ENCODE measurements at places on chromosomes 3 and 15.

DNA sequence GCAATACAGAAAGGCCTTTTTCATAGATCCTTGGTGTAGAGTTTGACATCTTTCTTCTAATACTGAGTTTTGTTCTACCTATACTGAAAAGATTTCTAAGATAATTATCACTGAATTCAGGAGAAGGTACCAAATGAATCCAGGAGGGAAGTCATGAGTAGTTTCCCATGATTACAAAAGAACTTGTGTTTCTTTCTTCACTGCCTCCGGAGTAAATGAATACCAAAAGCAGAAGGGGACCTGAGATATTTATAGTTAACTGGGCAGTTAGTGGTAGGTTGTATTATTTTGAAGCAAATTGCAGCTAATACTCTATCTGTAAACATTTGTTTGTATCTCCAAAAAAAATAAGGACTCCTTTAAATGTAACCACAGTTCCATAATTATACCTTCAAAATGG lies 175.4 kb downstream of the SUCNR1 start:
- DNase-seq = no peak

DNA sequence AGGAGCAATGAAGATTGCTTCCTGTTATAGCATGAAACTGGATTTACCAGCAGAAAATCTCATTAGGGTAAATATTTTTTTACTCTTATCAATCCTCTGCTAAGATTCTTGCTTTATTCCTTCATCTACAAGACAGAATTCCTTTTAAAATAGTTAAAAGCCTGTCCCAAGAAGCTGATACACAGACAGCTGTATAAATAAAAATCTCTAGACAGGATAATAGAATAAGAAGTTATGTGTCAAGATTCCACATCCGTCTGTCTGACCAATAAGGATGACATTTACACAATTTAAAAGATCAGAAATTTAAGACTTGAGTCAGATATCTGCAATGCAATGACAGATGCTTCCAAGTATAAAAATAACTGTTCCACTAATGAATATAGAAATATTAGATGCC lies 57.6 kb downstream of the SSR3 start:
- no peak for DNase-seq

DNA sequence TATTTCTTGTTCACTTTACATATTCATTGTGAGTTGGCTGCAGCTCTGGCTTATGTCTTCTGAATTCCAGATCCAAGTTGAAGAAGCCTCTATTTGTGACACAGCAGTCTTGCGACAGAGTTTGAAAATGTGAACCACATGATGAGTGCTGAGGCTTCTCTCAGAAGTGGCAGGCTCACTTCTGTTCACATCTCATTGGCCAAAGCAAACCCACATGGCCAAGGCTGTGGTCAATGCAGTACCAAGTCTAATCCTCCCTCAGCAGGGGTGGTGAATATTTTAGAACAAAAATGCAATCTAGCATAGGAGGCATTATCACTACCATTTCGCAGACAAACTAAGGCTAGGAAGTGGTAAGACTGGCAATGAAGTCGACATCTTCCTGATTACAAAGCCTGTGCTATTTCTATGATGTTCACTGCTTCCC lies 45.2 kb downstream of the CDCP1 start:
- no peak for DNase-seq

DNA sequence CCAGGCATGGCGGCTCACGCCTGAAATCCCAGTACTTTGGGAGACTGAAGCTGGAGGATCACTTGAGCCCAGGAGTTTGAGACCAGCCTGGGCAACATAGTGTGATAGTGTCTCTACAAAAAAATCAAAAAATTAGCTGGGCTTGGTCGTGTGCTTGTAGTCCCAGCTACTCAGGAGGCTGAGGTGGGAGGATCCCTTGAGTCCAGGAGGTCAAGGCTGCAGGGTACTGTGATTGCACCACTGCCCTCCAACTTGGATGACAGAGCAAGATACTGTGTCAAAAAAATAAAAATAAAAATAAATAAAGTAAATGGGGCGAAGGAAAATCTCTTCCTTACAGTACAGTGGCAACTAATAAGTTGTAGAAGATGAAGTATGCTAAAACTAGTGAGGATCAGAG lies 29.6 kb downstream of the LSM3 start:
- no peak for DNase-seq

DNA sequence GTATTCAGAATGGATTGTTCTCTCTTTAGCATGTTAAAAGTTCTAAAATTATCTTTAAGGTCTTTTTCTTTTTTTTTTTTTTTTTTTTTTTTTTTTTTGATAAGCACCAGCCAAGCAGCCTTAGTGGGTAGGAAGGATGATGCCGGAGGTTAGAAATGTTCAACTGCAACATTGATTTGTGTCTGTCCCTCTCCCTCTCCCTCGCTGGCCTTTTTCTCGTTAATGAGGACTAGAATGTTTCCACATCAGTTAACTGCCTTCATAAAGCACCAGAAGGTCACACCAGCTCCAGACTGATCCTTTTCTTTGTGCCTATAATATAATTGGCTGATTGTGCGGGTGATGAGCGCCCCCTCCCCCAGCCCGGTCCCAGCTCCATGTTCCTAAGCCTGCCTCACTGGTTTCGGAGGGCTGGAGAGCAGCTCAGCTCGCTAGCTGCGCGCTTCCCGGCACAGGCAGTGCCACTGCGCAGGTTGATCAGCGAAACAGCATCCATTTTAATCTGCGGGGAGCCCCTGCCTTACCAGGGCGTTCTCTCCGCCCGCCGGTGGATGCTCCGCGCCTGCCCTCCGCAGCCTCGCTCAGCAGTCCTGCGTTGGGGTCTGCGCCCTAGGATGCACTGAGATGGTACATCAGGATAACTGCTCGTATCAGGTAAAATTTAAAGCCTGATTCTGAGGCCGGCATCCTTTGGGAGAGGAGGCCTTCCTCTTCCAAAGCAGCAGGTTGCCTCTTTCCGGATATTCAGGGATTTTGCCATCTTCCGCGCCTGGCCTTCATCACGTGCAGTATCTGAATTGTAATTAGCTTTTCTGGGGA lies 148.9 kb upstream of the IL12A start:
- DNase-seq = no peak

DNA sequence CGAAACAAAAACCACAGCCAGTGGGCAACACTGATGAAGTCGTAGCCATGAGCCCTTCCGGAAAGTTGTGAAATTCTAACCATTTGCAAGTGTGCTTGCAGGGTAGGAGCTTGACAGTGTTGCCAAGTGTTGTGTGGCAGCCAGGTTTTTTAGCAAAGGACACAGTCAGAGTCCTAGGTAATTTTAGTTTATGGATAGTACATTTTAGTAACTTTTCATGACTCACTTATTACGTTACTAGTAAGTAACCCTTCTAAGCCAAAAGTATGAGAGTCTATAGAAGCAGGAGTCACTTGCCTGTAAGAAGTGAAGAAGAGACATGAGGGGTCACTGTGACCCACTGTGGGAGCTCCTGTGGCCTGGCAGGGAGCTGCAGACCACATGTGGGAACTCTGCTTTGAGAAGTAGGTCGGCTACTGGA lies 54.8 kb upstream of the ADPGK start:
- DNase-seq = no peak

GRCh38 chr3:119598410-119599098 lies 869 bp downstream of the PLA1A start:
- no peak for DNase-seq

- DNase-seq = peak; percentile 67
These were observed 42.5 kb downstream of the TPRA1 start for GRCh38 chr3:127547761-127548605.

DNA sequence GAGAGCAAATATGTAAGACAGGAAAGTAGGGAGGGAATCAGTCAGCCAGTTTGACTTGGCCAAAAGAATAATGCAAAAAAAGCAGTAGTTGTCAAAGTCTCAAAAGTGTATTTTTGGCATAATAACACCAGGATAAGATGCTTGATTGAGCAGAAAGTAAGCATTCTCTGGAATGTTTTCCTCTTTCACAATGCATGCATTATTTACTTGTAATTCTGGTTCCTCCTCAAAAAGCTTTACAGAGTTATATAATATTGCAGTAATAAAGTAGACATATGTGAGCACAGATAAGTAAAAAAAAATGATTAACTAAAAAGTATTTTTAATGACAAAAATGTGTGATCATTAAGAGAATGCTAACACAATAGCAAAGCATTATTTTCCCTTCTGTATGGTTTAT lies 285.9 kb upstream of the BCHE start:
- DNase-seq = no peak

- no peak for DNase-seq
These were observed 71.2 kb upstream of the POMGNT2 start for GRCh38 chr3:43177085-43177484.

DNA sequence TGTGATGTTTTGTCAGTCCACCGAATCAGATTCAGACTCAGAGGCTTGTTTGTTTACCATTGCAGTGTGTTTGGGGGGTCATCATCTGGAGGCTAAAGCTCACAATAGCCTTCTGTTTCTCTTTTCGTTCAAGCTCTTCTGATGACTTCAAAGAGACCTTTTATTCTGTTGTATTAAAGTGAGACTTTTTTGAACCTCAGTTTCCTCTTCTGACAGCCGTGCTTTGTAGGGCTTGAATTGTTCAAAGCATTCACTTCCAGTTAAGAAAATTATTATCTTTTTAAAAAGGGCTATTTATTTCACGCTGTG lies 1.3 kb downstream of the PXK start:
- DNase-seq = no peak

DNA sequence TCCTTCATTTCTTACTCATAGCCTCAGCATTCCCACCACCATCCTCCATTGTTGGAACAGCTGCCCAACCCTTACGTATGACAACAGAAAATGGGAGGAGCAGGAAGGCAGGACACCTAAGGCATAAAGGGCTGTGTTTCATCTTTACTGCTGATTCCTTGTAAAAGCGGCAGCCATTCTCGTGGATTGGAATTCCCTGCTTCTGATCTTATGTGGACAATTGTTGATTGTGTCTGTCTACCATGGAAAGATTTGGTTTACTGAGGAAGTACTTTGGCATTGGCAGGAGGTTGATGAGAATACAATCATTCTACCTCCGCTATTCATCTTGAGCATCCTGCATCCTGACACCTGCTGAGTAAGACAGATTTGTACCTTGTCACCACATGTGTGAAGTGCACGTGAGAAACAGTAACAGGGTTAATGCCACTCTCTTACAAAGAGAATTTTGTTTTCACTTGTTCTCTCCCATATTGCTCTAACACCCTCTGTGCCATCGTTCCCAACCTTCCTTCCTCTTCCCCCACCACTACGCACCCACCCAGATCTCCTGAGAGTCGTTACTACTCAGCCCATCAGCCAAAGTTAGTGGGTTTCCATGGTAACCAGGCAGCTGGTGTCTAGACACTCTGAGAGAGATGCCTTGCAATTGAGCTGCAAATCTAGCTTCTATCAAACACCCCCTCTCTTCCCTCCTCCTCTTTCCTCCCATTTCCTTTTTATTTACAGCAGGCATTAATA lies 75.7 kb downstream of the GAP43 start:
- DNase-seq = no peak

GRCh38 chr15:45378149-45378912 lies at the start of gene GATM:
Gene GATM (minus strand): TSS chr15:45378544. CDS start chr15:45378453, 91 bp downstream.
- no peak for DNase-seq

- DNase-seq = no peak
These were observed 18.6 kb upstream of the ADGRG7 start for GRCh38 chr3:100590840-100591147.

DNA sequence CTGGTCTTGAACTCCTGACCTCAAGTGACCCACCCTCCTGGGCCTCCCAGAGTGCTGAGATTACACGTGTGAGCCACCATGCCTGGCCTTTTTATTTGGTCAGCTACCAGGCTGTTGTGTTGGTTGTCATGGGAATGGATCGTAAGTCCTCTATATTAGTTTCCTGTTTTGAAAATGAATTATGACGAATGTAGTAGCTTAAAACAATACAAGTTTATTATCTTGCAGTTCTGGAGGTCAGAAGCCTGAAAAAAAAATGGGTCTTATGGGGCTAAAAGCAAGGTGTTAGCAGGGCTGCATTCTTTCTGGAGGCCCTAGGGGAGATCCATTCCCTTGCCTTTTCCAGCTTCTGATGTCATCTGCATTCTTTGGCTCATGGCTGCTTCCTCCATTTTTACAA lies 25.1 kb upstream of the HERC1 start:
- DNase-seq = no peak

DNA sequence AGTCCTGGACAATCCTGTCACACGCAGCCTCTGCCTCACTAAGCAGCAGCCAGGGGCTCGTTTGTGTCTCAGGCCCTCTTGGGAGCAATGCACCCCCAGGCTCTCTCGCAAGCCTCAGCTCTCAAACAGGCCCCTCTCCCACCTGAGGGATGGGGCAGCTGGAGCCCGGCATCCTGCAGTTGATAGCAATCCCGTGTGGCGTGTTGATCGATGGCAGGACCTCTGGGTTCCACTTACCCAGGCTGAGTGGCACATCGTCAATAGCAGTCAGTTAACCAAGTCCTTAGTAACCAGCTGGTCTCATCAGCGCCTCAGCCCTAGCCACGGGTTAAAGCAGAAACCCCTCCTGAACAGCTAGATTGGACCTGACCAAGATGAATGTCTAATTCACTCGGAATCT lies 36.5 kb upstream of the PLXNA1 start:
- no peak for DNase-seq

- no peak for DNase-seq
These were observed 87.0 kb upstream of the ALDH1L1 start for GRCh38 chr3:126267169-126267975.

DNA sequence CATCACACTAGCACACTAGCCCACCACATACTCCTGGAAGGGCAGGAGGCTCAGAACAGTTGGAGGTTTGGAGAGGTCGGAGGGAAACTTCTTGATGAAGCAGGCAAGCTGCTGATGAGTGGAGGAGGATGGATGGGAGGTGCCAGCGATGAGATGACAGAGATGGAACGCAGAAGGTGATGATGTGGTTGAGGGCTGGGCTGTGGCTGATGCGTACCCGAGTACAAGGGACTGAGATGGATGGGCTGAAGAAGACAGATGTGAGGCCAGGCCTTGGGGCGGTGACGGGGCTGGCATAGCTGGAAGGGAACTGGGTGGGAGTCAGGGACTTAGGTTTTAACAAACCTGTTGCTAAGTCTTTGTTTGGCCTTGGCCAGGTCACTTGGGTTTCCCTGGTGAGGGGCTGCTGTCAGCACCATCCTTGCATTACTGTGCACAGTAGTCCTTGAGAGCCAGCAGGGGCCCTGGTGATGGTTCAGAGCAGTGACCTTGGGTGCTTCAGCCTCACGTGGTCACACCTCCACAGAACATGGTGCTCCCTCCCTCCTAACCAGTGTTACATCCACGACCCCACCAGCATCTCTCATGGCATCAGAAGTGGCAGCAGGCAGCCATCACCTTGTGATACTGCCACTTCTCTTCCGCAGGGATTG lies 164.5 kb downstream of the SLCO3A1 start:
- DNase-seq = no peak

- DNase-seq = no peak
These were observed 34.0 kb upstream of the RPP14 start for GRCh38 chr3:58271901-58272501.

DNA sequence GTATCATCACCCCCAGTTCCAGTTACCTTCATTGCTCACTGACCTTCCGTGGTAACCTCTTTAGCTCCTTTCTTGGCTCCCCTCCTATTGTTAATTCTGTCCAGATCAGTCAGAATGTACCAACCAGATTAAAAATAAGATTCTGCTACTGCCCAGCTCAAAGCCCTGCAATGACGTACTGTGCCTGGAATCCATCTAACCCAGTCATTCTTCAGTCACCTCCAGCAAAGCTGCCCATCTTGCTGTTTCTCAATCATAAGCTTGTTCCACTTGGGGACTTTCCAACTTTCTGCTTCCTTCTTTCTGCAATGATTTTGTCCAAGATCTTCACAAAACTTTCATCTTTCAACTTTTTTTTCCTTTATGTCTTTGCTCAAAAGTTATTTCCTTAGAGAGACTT lies 512.0 kb upstream of the ZNF385D start:
- no peak for DNase-seq

GRCh38 chr3:34268032-34268709 lies 469.7 kb downstream of the PDCD6IP start:
- no peak for DNase-seq

Measured in stimulated activated CD8-positive, alpha-beta memory T cell treated with anti-CD3 and anti-CD28 coated beads, Interleukin-7, amount 100 ng/mL, for 4 hours (primary cell).